H54 (cell line): ENCODE measurements at places on chromosomes 16 and 17.
A peak's percentile ranks its signal among the peaks of the same experiment; 100 is the strongest.

- DNase-seq: no peak
Observed at GRCh38 chr17:49513044-49513395, 17.9 kb downstream of the NGFR start.

GRCh38 chr16:74439685-74440084 lies 18.4 kb upstream of the CLEC18B start:
- DNase-seq: no peak

- DNase-seq: peak; percentile 52
Observed at GRCh38 chr16:25106567-25107465, 4.7 kb upstream of the LCMT1 start.

DNA sequence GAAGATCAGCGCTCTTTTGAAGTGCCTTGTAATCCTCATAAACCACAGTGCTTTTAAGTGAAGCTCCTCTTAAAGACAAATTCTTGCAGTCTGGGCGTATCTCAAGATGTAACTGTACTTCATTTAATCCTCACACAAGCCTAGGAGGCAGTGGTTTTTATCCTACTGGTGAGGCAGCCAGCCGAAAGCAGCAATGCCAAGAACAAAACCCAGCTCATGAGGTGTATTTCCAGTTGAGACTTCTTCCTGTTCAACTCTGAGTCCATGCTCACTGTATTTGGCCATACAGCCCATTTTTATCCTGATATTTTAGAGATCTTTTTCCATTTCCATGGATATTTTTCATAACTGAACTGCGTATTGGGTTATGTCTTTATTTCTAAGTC lies 13.7 kb downstream of the CTRB2 start:
- DNase-seq: no peak

DNA sequence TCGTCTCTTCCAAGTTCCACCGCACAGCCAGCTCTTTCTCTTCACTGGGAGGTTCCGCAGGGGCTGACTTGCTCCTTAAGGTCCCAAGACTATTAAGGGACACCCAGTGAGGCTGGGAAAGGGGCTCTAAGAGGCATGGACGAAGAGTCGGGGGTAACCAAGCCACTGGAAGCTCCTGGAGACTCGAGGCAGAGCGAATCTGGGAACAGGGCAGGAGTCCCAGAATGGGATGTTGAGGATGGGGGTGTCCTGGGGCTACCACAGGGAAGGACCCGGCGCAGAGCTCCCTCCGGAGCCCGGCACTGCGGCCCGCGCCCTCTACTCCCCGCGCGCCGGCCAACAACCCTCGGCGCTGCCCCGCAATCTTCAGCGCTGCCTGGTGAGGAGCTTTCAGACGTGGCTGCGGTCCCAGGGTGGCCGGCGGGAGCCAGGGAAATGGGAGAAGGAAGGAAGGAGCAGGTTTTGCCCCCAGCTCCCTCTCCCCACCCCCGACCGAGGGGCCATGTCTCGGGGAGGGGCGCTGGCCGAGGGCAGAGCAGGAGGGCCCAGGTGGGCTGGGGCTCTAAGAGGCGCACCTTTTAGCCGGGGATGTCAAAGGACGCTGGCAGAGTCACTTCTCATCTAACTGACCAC lies 581 bp downstream of the CHST5 start:
- DNase-seq: no peak

DNA sequence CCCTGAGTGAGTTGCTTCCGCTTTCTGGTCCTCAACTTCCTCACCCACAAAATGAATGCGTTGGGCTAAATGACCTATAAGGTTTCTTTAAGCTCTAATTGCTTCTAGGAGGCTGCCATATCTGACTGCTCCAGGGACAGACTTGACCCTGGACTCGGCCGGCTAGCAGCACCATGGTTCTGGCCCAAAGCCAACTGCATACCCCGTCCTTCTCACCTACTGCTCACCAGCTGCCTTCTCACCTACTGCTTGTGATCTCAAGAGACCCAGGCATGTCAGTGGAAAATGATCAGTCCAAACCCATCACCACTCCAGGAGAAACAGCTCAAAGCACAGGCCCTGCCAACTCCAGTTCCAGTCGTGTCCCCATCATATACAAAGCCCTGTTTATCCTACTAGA lies 124.3 kb upstream of the IRX5 start:
- no peak for DNase-seq

DNA sequence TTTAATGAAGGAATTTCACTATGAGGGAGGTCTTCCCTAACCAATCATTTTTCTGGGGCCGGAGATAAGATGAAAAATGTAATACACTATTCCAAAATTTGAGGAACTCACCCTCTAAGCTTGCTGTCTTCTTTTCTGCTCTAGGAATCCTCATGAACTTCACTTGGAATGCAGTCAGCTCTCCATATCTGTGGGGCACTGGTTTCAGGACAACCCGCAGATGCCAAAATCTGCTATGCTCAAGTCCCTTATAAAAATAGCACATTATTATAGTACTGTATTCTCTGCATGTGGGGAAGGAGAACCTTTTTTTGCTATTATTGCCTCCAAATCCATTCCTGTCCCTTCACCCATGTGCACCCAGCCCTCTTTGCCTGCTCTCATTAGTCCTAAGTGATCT lies 146.0 kb downstream of the ABCA8 start:
- no peak for DNase-seq

DNA sequence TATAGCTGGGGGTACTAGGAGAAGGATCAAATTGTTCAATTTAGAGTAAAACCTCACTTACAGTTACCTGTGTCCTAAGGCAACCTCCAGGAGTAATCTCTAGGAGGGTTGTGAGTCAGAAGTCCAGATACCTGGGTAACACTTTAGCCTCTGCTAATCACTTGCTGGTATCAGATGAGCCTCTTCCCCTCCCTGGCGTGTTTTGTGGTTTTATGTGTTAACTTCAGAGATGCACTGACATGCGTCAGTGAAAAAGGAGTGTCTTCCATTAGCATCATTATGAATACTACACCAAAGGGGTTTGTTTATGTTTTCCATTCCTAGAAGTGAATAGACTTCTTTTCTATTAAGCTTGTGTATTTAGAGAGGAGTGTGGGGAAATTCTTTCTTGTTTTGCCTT lies 208.2 kb downstream of the FTO start:
- no peak for DNase-seq
